ENCODE measurements at places on chromosomes 5 and 9. TPM values are rescaled to one million over a fixed set of nuclear protein-coding genes. Genes with fewer than 3 reads are reported as not detected.

The TUSC1 gene
- not detected for total RNA-seq

The SURF1 gene
- 35.9 TPM for total RNA-seq

The CCT5 gene
- 537 TPM for total RNA-seq

DNA sequence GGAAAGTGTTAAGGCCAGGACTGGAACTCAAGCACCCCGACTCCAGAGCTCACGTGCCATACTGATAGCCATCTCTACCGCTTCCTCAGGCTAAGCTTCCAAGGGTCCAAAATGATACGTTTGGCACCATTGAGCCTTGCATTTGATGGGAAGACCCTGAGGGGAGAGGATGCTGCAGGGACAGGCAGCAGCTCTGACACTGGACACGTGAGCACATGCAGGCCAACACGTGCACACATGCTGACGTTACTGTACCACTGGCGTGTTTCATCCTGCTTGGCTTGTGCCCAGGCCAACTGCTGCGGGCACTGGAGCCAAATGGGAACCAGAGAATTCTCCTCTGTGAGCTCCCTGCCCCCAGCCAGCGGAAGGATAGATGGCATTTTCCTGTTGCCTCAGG, 5.2 kb downstream of the FAT2 start:
- DNase-seq: no peak

- DNase-seq: no peak
Measured at GRCh38 chr5:151630088-151630487, 39.0 kb upstream of the FAT2 start.

The TSSK1B gene
- total RNA-seq: not detected

GRCh38 chr9:107520186-107520585, 30.6 kb upstream of the KLF4 start:
- no peak for DNase-seq

DNA sequence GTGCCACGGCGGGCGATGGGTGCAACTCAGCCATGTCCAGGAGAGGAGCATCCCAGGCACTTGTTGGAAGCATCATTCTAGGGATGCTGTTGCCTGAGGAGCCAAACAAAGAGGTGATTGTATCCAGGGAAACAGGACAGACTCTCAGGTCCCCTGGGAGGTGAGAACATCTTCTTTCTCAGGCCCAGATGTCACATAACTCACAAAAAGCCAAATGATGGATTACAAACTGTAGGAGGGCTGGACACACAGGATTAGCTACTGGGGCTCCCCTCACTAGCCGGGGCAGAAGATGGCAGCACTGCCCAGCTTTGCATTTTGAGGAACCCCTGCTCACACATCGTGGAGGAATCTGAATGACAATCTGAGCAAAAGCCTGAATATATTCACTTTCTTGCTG, 64.7 kb upstream of the NFIL3 start:
- no peak for DNase-seq

The CCDC152 gene
- total RNA-seq: 16.2 TPM

The FCN2 gene
- total RNA-seq: not detected

The NR5A1 gene
- total RNA-seq: not detected

DNA sequence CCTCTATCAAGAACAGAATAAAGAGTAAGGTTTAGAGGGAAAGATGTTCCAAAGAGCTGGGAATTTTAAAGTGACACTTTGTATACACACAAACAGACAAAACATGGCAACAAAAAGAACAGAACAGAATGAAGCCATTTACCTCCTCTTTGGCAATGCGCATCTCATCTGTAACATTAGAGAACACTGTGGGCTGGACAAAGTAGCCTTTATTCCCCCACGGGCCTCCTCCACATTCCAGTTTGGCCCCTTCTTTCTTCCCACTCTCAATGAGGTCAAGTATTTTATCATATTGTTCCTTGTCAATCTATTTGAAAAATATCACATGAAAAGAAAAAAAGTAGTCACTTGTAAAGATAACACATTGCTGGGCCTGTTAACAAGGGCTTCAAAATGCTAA, 41.0 kb downstream of the ALDH1A1 start:
- no peak for DNase-seq

DNA sequence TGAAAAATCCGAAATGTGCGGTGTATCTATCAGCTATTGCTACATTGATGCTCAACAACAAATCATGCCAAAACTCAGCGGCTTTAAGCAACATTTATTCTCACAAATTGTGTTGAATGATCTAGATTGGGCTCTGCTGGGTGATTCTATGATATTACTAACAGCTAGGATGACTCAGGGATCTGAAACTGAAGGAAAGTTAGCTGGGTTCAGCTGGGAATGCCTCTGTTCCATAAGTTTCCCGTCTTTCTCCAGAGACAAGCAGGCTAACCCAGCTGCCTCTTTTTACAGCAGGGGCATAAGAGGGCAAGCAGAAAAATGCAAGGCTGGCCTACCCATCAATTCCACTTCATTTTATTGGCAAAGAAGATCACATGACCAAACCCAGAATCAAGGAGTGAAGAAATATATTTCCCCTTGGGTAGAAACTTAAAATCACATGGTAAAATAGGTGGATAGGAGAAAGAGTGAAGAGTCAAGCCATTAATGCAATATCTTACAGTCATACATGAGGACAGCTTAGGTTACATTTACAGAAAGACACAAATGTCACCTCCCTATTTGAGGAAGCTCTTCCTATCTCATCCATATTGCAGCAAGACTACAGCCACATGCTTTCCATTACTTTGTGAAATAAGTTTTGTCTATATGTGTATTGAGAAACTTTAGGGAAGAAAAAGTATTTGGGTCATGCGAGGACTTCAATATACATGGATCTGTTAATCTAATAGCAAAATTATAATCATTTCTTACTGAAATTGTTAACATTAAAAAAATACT, 30.8 kb downstream of the IL7R start:
- no peak for DNase-seq

- DNase-seq: no peak
Measured at GRCh38 chr5:73906277-73906676, 280.3 kb downstream of the ARHGEF28 start.

The ITGA2 gene
- total RNA-seq: 2.7 TPM

- no peak for DNase-seq
Measured at GRCh38 chr5:35869685-35870277, 13.1 kb downstream of the IL7R start.

DNA sequence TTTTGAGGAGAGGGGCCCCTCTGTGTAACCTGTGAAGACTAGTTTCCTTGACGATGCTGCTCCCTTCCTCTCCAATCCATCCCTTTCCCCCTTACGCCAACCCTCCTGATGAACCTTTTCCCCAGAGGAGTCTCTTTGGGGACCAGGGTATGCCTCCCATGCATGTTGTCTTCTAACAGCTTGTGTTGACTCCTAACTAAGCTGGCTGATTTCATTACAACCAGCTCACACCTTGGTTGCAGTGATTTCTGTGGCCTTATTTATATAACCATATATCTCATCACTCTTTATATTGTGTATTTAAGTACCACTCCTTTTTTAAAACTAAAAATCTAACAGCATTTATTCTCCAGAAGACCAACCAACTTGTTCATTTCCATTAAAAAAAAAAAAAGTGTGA, 42.5 kb downstream of the SFXN1 start:
- DNase-seq: peak; percentile 12

DNA sequence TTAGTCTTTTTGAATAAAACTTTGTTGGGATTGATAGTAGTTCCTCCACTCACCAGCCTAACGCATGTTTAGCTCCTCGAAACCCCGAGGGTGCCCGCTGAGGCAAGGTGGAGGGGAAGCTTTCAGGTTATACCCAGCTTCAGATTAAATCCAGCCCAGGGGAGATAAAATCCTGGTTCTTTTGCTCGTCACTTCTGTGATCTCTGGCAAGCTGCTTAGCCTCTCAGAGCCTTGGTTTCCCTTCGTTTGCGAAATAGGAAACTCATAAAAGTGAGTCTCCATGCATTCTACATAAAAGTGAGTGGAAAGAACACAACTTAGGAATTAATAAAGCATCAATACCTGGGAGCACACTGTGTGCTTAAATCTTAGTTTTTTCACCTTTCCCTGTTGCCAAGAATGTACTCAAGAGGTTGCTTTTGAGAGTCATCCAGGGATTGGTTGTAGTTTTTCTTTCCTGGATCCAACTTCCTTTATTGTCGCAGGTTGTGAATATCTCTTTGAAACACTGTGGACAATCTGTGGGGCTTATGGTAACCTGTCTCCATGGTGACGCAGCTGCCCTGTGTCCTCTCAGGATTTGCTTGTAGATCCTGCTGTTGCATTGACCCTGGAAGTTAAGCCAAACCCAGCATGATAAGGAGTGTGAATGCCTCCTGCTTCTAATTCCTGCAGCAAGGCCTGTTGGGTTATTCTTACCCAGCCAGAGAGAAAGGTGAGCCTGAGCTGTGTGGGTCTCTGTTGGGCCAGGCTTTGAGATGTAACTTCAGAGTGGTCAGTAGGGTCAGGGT, 2.0 kb downstream of the GALNT12 start:
- no peak for DNase-seq

DNA sequence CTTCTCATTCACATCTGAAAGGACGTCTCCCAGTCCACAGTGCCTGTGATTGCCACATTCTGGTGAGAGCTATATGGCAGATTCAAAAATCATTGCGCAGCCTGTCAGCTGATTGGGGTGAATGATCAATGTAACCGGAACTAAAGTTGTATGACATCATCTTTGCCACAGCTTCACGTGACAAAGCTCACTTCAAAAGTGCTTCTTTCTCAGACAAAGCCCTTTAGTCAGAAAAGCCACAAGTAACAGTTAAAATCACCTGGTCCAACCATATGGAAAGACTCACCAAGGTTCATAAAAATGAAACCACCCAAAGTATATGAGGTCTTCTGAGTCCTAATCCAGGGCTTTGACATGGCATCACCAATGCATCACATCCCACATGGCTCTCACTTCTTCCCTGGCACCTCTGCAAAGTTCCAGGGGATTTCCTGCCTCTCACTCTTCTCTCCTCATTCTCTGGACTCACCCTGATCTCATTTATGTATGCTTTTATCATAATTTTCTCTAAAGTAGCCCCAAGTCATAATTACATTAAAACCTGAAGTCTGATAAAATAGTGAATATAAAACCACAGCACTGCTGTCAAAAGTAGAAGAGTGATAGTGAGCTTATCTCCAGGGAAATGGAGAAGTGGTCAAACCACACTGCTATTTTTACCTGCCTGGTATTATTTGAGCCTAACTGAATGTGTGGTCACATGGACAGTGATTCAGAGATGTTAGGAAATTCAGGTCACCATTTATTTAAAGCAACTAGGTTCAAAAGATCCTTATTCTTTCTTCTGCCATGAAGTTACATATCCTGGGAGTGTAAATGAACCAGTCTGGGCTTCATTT, 193.1 kb upstream of the PTGER4 start:
- DNase-seq: peak; percentile 68

DNA sequence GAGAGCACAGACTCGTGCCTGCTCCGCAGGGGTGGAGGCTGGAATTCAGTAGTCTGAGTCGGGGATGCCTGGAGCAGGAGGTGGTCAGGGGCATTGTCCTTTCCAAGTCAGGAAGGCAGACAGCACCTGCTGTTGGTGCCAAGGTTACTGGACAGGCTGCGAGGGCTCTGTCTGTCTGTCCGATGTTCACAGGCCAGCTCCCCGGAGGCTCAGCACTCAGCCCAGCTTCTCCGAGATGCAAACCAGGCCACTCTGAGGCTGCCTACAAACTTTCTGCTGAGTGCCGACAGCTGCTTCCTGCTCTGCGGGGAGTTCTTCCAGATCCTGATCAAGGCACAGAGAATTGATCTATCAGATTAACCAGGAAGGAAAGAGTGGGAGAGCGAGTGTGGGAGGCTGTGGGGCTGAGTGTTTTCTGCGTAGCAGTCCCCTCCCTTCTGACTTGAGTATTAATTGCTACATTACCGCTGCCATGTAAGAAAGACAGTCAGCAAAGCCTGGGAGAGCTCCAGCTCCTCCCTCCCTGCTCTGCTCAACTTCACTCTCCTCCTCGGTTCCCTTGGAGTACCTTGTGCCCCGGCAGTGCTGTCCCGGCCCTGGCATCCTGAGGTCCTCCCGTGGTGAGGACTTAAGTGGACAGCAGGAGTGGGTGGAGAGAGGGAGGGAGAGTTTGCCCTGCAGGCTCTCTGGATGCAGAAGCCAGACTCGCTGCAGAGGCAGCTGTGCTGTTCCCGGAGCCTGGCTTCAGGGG, 36.0 kb downstream of the KCNMB1 start:
- no peak for DNase-seq

GRCh38 chr5:120456006-120456405, 8.1 kb upstream of the PRR16 start:
- no peak for DNase-seq

DNA sequence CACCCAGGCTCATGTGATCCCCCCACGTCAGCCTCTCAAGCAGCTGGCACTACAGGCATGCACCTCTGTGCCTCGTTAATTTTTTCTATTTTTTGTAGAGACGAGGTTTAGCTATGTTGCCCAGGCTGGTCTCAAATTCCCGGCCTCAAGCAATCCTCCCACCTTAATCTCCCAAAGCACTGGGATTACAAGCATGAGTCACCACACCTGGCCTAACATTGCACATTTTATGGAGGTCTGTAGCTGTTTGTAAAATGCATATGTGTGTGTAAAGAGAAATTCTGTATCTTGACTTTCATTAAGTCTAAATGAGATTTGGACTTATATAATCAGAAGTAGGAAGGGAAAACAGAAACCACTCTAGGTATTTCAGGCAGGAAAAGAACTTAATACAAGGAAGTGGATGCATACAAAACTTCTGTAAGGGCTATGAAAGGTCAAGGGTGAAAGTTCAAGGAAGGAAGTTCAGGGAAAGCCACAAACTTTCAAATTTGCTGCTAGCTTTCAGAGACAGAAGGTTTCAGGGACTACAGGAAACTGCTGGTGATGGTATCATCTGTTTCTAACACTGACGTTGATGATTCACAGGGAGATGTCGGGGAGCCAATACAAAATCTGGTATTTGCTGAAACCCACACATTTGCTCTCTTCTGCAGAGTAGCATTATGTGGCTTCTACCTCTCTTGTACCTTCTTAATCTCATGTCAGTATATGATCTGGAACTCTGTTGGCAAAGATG, 209.4 kb downstream of the PIK3R1 start:
- peak; percentile 49 for DNase-seq

- no peak for DNase-seq
Measured at GRCh38 chr5:98938464-98938863, 9.7 kb upstream of the CHD1 start.

The GFRA3 gene
- total RNA-seq: not detected

The PAIP1 gene
- 57.2 TPM for total RNA-seq

GRCh38 chr5:123875561-123876275, 363.7 kb downstream of the CSNK1G3 start:
- DNase-seq: no peak

The SLC23A1 gene
- 0.33 TPM for total RNA-seq

The MYO10 gene
- total RNA-seq: 0.11 TPM

The FOXD4L3 gene
- total RNA-seq: not detected

DNA sequence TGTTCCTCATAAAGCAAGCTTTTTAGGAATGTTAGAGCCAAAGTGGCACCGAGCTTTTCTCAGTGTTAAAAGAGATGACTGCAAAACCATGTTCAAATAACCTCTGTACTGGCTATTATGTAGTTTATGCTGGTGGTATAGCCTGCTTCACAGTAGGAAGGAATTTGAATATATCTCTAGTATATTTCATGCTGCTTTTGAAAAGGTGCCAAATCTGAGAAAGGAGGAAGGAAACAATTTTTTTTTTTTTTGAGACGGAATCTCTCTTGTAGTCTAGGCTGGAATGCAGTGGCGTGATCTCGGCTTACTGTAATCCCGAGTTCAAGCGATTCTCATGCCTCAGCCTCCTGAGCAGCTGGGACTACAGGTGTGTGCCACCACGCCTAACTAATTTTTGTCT, 13.5 kb downstream of the CREBRF start:
- no peak for DNase-seq

The TSPAN17 gene
- total RNA-seq: 37.4 TPM

The SNCAIP gene
- total RNA-seq: not detected

GRCh38 chr9:93116072-93116961, 17.7 kb downstream of the NINJ1 start:
- no peak for DNase-seq

All from CD8-positive, alpha-beta memory T cell (primary cell).